ENCODE measurements at places on chromosomes 5 and 9.
A peak's percentile ranks its signal among the peaks of the same experiment; 100 is the strongest.

GRCh38 chr5:167460449-167461020 lies 830.9 kb upstream of the WWC1 start:
- no peak for DNase-seq

- DNase-seq = no peak
These were observed 38.6 kb downstream of the SNX18 start for GRCh38 chr5:54556141-54556540.

- DNase-seq = peak; percentile 16
These were observed 668 bp downstream of the ETF1 start for GRCh38 chr5:138542180-138542955.

GRCh38 chr5:146940295-146940694 lies 61.7 kb upstream of the PPP2R2B start:
- DNase-seq = no peak

GRCh38 chr9:124593200-124593599 lies 86.0 kb upstream of the NR5A1 start:
- no peak for DNase-seq

DNA sequence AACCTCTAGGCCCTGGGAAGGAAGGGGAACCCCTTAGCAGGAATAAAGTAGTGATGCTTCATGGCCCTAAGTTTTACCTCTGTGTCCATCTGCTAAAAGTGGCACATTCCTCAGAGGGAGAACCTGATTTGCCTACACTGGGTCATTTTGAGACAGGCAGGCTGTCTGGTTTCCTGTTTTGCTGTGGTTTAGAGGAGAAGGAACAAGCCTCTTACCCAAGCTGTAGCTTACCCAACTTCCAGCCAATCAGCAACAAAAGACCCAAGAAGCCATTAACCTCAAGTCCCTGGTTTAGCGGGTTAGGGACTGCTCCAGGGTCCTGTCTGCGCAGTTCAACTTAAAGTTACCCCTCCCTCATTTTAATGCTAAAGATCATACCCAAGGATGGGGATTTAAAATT lies 411.0 kb downstream of the MAT2B start:
- no peak for DNase-seq

GRCh38 chr5:133376986-133377385 lies 235.4 kb downstream of the FSTL4 start:
- no peak for DNase-seq

DNA sequence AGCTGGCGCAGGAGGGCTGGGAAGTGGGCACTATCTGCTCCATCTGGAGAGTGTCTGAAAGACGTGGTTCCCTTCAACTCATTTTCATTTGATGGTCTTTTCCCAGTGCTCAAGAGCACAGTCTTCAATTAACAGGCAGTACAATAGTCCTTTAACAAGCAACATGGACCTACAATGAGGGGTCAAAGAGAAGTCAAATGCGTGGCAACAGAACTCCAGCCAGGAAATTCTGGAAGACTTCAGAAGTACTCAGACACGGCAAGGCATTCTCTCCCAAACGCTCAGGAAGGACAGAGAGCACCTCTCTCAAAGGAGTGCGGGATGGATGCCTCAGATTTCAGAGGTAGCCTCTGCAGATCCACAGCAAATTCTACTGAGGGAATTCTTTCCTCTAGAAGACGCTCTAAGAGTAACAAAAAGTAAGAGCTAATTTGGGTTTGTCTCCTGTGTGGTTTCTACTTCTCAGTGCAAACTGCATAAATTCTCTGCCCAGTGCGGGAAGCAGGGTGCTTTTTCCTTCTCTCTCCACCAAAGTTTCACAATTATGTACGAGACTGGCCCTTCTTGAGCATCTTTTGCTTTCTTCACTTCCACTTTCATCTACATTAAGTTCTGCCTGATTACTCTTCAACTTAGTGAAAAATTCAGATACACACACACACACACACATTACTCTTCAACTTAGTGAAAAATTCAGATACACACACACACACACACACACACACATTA lies 56.4 kb downstream of the LHFPL2 start:
- no peak for DNase-seq

- no peak for DNase-seq
These were observed 42.5 kb downstream of the GNA14 start for GRCh38 chr9:77605449-77606220.

- DNase-seq = peak; percentile 12
These were observed 35.6 kb upstream of the HAND1 start for GRCh38 chr5:154513669-154514084.

- no peak for DNase-seq
These were observed 59.7 kb downstream of the FGF18 start for GRCh38 chr5:171478946-171479775.

GRCh38 chr9:71839668-71840067 lies 71.3 kb downstream of the ABHD17B start:
- DNase-seq = no peak

GRCh38 chr5:88555674-88556073 lies 287.0 kb upstream of the TMEM161B start:
- no peak for DNase-seq

DNA sequence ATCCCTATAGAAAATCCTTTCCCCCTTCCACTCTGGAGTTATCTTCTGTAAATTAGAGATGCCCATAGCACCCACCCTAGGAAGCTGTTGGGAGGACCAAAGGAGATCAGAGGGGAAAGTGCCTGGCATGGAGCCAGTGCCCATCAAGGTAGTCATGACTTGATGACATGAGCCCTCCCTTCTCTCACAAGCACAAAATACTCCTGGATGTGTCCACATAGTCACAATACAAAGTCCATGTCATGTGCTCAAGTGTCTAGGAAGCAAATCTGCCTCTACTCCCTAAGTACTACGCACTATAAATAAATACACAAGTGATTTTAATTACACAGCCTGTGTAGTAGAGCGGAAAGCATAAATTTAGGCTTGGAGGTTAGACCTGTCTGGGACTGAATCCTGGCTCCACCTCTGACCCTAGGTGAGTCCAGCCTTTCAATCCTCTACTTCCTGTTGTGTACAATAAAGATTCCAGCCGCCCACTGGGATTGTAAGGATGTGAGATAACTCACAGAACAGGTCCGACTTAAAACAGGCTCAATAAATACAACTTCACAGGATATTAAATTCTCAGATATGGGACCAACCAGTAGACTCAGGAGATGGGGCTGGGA lies 30.6 kb downstream of the TTC39B start:
- no peak for DNase-seq

DNA sequence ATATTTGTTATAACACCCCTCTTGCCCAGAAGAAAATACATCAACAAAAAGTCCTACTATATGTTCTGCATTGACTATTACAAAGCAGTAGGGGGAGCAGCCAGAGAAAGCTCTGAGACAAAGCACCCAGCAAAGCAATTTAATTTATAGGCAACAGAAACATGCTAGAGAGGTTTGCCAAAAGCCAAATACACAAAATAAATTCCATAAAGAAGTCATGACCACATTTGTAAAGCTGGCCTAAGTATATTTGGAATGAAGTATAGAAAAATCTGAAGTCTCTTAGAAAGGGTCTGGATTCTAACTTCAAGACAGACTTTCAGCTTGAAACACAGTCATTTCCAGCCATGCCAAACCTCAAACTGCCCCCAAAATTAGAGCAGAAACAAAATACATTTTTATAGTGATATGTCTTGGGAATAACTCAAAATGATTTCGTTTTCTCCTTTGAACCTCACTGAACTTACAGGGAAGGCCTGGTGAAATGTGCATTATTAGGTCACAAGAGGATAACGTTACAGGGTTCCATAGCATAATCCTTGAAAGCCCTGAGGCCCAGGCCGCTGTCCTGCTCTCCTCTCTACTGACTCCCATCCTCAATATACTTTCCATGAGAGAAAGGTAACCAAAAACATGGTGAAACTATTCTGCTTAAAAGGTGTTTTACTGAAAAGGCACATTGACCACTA lies 451.8 kb downstream of the RAB3C start:
- no peak for DNase-seq

- DNase-seq = no peak
These were observed 277.0 kb downstream of the DIRAS2 start for GRCh38 chr9:90365666-90366065.

- no peak for DNase-seq
These were observed 39.8 kb downstream of the SERINC5 start for GRCh38 chr5:80216096-80216495.

GRCh38 chr9:133160742-133161546 lies 2.8 kb downstream of the GBGT1 start:
- DNase-seq = no peak
